Umbilical cord (tissue), 2 donors: ENCODE measurements at places on chromosomes 12 and 14.

DNA sequence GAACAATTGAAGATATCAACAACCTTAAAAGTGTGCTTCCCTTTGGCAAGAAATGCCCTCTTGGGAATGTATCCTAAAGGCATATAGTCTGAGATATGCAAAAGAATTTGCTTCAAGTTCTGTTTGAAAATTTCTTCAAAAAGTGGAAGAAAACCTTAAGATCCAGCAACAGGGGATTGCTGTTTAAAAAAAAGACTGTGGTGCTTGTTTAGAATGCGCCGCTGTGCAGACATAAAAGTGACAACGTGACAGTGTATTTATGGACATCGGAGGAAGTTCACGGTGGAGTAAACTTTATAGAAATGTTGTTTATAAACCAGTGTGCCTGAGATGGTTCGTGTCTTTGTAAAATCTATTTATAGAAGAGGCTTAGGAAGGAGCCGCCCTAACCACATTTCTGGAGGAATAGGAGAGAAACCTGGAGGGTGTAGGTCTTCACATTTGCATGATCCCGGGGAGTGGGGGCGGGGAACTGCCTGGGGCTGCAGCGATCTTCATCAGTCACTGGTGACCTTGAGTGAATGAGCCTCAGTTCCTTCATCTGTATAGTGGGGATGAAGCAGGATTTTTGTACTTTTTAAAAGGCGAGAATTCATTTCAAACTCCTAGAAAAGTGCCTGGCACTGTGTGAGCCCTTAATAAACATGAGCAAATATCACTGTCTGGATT is 27.5 kb downstream of the ADGRD1 start:
- DNase-seq, result peak; percentile 31

- peak; percentile 96 for DNase-seq
Observed at GRCh38 chr12:56571121-56571520, 49.5 kb downstream of the RBMS2 start.

GRCh38 chr12:100141998-100142850 is 450 bp downstream of the BLTP3B start:
- no peak for DNase-seq

GRCh38 chr12:91993287-91994017 is 152.2 kb downstream of the BTG1 start:
- no peak for DNase-seq

DNA sequence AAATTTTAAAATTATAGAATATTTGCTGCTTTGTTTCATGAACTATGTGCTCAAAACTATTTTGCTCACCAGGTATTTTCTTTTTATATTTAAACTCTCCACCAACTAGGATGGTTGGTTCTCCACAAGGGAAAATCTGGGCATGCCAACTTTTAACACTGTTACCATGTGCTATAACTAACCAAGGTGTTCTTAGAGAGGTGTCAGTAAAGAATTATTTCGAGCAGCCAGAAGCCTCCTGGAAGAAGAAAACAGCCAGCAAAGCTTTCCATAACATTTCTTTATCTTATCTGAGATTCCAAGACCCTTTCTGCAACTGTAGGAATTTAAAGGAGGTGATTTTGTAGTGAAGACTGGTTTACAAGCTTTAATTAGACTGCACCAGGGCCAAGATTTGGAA is 97.3 kb downstream of the PRICKLE1 start:
- peak; percentile 46 for DNase-seq

GRCh38 chr12:129701631-129702101 is 202.2 kb downstream of the TMEM132D start:
- DNase-seq, result no peak

DNA sequence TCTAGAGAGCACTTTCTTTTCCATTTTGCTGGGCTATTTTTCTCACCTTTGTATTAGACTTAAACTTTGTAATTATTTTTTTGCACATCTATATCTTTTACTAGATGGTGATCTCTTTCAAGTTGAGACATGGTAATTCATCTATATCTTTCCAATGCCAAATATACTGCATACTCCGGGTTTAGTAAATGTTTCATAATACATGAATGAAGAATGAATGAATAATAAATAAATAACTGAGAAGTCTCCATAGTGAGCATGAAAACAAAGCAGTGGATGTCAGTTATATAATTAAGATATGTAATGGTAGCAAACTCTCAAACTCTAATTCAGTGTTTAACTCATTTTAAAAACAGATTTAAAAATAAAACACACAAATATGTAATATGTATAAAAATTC is 342.5 kb upstream of the KITLG start:
- DNase-seq, result no peak

DNA sequence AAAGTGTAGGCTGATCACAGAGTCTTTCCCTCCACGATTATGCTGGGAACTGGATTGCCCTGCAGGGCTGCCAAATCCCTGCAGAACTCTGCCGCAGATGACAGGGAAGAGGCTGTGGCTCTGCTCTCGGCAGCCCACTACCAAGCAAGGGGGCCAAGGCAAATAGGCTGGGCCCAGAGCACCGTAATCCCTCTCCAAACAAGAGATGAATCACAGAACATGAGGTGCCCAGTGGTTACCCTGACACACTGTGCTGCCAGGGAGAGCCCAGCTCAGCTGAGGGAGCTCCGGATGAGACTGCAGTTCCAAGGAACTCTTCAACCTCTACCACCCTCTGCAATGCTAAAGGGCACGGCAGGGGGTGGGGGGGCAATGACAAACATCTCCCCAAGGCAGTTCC is 33.9 kb downstream of the STON2 start:
- DNase-seq, result no peak

GRCh38 chr14:97707603-97708002 is 910.4 kb downstream of the VRK1 start:
- DNase-seq, result no peak

DNA sequence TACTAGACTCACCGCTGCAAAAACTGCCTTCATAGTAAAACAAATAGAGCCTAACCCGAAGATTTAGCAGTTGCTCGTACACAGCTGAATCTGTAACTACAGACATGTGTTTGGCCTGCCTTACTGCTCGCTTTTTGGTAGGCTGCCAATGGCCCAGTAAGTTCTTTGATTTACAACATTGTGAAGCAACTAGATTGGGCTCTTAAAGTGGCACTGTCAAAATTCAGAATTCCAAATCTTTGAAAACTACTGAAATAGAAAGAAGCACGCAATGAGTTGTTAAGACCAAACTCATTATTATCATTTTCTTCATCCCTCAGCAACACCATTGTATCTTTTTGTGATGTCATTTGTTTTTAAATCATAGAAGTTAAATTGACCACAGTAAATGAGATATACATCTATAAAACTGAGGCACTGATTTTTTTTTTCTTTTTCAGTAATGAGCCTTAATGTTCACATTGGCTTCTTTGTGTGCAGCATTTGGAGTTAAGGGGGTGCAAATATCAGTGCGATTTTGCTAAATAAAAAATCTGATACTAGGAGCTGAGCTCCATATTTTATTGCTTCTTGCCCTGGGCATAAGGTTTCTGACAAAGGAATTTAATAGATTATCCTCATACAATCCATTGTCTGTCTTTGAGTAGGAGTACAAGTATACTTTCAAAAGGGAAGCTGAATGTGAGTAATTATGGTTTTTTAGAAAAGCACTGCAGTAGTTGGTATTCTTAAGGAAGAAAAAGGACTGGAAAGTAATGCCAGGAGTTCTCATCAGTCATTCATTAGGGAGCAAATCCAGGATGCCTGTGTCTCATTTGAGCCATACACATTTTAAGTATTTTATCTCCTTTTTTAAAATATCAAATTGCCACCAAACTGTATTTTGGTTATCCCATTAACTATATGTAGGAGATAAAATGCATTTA is 138.5 kb downstream of the KICS2 start:
- peak; percentile 95 for DNase-seq

- no peak for DNase-seq
Observed at GRCh38 chr12:39378341-39378740, 64.6 kb downstream of the KIF21A start.

- no peak for DNase-seq
Observed at GRCh38 chr12:57759360-57759980, 4.6 kb downstream of the MARCHF9 start.
